ENCODE measurements at places on chromosomes 12 and 14.

GRCh38 chr14:70208380-70208779, 19.6 kb upstream of the SLC8A3 start:
- no peak for DNase-seq

GRCh38 chr12:4039931-4040330, 166.7 kb upstream of the PARP11 start:
- no peak for DNase-seq

GRCh38 chr12:26725276-26725916, 107.6 kb downstream of the ITPR2 start:
- no peak for DNase-seq

DNA sequence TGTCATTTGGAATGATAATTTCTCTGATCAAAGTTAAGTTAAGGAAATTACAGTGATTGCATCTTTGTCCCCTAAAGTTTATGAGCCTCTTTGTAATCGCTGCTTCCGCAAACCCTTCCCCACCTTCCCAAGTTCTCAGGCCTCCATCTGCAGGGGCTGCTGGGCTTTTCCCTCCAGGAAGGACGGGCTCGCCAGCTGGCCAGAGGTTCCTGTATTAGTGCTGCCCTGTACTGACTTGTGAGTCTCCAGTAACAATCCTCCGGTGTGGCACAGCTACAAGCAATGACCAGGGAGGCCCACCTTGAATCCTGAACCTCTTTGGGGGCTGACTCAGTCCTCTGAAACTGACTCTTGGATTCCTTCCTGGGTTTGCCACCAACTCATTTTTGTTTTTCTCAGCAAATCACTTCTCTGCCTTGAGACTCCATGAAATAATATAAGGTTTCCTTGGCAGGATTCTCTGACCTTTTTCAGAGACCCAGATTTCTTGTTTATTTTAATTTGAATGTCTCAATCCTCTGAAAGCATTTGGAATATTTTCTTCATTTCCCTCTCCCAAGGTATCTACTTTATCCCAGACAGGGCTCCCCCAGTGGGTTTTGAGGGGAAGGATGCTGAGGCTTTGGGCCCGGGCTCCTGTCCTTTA, 398.6 kb downstream of the ZFP36L1 start:
- DNase-seq, result no peak

GRCh38 chr12:9237286-9237685, 29.1 kb upstream of the PZP start:
- no peak for DNase-seq

DNA sequence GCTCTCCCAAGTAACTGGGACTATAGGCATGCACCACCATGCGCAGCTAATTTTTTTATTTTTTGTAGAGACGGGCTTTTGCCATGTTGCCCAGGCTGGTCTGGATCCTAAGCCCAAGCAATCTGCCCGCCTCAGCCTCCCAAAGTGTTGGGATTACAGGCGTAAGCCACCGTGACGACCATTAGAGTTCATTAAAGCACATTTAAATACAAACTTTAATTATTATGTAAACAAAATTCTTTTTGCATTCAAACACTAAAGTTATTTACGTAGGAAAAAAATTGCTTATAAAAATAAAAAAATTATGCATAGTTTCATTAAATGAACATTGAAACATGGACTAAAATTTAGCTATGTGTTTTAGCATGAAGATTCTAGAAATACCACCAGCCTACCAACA, 7.2 kb downstream of the RPAP3 start:
- DNase-seq, result no peak

DNA sequence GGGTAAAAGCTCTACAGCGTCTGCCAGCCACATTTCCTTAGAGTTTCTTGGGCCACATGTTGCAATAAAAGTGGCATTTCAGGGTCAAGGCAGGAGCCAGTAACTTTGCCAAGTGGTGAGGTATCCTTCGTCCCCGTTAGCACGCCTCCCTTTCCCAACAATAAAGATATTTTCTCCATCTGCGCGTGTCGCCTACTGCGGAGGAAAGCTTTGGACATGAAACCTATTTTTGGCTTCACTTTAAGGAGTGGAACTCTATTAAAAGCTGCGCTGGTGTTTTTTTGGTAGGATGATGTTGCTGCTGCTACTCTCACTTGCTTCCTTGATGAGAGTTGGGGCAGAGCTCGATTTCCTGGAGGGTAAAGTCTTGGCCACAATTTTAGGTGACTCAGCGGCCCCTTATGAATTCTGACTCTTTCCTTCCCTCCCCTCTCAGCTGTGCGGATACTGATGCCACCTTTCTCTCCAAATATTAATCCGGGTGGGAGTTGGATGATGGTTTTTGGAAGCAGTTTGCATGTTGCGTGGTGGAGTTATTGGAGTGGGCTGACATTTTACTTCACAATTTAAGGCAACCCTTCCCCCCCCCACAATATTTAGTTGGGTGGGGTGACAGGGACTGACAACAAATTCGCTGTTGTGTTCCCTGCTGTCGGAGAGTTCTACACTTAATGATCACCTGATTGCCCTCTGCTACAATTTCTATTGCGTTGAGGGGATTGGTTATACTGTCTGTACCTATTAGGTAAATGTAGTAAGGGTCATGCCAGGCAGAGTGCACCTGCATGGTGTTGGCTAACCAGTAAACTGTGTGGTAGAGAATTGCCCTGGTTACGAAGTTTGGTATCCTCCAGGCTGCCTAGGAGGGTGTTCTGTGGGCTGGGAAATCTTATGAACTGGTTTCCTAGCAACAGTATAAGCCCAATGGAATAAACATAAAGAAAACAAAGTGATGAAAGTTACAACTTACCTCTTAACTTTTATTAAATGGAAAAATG, 1.1 kb downstream of the CCDC91 start:
- peak; percentile 21 for DNase-seq

GRCh38 chr12:114408471-114408885, 2.5 kb upstream of the TBX5 start:
- no peak for DNase-seq

GRCh38 chr14:29521526-29522137, 406.0 kb downstream of the PRKD1 start:
- DNase-seq, result no peak

GRCh38 chr14:81972601-81973000, 438.9 kb upstream of the SEL1L start:
- no peak for DNase-seq

DNA sequence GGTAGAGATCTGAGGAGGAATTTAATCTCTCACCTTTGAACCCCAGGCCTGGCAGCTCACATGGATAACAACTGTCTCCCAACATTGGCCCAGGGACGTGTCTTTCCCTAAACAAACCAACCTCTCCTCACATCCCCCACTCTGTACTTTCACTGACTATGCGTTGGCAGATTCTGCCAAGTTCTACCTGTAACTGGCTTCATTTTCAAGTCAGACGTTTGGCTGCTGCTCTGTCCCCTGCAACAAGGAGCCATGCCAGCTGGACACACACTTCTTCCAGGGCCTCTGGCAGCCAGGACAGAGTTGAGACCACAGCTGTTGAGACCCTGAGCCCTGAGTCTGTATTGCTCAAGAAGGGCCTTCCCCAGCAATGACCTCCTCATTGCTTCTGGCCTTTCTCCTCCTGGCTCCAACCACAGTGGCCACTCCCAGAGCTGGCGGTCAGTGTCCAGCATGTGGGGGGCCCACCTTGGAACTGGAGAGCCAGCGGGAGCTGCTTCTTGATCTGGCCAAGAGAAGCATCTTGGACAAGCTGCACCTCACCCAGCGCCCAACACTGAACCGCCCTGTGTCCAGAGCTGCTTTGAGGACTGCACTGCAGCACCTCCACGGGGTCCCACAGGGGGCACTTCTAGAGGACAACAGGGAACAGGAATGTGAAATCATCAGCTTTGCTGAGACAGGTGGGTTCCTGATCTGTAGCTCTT, at the start of gene INHBC:
Gene INHBC (plus strand): TSS at position 268 of the 707 bp plus-strand sequence. CDS start 103 bp downstream, at position 371.
- DNase-seq, result no peak

DNA sequence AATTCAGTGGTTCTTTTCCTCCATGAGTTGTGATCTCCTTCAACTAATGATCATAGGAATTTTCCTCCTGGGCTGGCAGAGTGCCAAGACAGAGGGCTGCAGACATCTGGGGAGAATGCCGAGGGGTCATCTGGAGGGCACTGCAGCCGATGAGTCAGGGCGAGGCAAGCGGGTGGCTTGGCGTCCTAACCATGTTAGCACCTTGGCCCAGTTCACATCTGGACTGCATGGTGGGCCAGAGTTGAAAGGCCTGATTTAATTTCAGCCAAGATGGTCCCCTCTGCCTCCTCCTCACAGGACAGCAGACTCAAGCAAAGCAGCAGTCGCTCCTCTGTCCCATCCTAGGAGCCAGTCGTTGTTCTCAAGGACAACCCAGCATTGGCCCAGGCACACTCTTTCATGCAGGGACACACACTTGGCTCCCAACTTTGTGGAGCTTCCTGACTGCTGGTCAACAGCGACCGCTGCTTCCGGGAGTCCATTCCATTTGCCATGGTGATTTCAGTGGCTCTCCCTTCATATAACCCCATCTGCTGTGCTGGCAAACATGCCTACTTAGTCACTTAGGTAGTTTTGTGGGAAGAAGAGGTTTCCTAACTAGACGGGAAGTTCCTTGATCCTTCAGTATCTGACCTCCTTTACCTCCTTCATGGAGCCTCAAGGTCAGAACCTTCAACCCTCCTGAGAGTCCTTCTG, 161.8 kb downstream of the TTC8 start:
- no peak for DNase-seq

DNA sequence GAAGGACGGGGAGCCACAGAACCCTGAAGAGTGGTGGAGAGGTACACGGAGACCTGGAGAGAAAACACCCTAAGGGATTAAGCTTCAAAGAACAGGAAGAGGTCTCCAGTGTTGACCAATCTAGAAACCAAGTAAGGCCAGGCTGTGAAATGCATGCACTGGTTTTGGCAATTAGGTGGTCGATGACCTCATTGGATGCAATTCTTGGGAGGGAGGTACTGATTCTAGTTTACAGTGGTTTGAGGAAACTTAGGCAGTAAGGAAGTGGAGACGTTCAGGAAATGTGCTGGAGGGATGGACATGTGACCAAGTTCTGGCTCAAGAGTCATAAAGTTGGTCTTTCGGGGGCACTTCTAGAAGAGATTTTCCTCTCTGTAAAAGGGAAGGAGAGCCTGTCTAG, 91.3 kb upstream of the CEP83 start:
- no peak for DNase-seq

DNA sequence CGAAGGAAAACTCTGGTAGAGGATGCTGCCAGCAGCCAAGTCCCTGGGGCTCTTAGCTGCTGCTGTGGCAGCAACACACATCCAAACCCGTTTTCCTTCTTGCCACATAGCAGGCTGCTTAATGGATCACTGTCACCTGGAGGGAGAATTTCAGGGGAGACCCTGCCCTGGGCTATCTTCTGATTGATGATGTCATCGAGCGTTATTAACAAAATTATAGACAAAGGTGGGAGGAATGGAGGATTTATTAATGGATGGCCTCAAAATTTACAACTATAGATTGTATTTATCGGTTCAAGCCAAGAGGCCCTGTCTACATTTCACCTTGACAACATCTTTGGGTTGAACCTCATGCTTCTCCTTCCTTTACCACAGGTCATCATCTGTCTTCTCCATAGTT, 120.8 kb upstream of the PZP start:
- DNase-seq, result no peak

DNA sequence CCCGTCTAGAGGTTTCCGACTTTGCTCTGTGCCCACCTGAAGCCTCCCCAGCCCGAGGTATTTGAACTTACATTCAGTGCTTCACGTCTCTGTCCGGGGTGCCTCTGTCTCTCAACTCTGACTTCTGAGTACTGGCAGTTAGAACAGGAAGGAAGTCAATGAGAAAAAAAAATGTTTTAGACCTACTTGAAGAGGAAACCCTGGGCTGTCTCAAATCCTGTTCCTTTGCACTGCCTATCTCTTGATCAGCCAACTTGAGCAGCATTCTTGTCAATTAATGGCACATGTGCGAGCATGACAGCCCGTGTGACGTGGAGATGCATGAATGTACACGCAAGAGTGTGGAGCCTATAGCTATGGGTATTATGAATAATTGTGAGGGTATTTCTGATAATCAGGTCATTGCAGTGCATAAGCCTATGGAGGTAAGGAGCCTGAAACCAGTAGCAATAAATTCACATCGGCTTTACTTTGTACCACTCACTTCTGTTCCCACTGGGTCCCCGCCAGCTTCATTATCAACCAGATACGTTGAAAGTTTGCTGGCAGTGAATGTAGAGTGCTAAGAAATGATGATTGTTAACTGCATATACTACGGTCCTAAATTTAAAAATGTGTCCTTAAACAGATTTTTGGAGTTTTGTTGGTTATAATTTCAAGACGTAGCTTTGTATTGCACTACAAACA, at the start of gene ARHGDIB:
Gene ARHGDIB (minus strand): TSS at position 136 of the 687 bp plus-strand sequence. CDS start 10,889 bp downstream, outside the sequence.
- peak; percentile 53 for DNase-seq

- no peak for DNase-seq
Measured at GRCh38 chr14:37565550-37565949, 29.5 kb downstream of the FOXA1 start.

DNA sequence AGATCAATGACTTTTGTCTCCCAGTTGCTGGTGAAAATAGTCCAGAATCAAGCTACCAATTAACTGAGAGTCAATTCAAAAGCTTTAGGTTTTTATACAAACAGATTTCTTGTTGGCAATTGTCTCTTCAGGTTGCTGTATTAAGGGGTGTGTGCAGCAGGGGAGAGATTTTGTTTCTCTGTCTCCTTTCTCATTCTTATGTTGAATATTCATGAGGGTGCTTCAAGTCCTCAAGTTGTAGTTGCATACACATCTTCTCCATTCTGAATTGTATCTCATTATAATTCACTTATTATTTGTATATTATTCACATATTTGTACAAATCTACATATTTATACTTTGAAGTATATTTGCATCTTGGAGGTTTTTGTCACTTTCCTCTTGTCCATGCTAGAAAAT, 126.7 kb upstream of the PTPRQ start:
- DNase-seq, result no peak

GRCh38 chr14:69582212-69582611, 7.5 kb upstream of the CCDC177 start:
- no peak for DNase-seq
